GM12865 (cell line): ENCODE measurements at places on chromosomes 6 and 20.

GRCh38 chr6:25248123-25248522 lies 31.1 kb upstream of the CARMIL1 start:
- DNase-seq = no peak

GRCh38 chr6:136769759-136770158 lies 22.5 kb downstream of the MAP3K5 start:
- no peak for DNase-seq

- DNase-seq = no peak
Observed at GRCh38 chr20:15618110-15618509, 955.1 kb downstream of the KIF16B start.

GRCh38 chr6:39882531-39882899 lies 51.7 kb downstream of the MOCS1 start:
- DNase-seq = no peak

DNA sequence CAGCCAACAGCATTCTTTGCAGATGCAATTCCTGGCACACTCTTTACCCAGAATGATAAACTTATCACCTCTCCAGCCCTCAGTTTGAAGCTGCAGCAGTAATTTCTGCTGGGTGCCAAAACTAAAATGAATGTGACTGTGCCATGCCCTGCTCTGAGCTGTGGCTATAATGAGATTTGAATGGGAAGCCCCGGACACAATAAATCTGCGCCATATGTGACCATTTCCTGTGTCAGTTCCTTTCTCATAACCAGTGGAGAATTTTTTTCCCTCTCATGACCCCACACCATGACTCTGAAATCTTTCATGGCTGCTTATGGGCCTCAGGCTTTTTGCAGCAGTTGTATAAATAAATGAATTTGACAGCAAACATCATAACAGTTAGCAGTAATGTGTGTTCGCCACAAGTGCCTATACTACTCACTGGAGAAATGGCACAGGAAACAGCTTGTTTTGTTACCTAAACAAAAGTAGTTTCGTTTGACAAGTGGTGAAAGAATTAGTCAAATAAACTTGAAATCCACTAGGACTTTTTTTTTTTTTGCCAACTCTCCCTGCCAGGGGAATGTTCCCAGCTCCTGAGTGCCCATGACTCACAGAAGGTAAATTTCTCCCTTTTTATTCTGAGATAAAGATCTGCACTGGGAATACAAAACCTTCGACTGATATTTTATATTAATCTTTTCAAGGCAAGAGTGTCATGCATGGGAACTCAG lies 408.4 kb downstream of the PKHD1 start:
- DNase-seq = peak; percentile 66

GRCh38 chr20:58099956-58100730 lies 128.3 kb downstream of the ANKRD60 start:
- DNase-seq = no peak

GRCh38 chr6:30657454-30657853 lies 10.5 kb downstream of the C6orf136 start:
- DNase-seq = no peak

- no peak for DNase-seq
Observed at GRCh38 chr20:24795436-24795835, 153.6 kb upstream of the CST7 start.

DNA sequence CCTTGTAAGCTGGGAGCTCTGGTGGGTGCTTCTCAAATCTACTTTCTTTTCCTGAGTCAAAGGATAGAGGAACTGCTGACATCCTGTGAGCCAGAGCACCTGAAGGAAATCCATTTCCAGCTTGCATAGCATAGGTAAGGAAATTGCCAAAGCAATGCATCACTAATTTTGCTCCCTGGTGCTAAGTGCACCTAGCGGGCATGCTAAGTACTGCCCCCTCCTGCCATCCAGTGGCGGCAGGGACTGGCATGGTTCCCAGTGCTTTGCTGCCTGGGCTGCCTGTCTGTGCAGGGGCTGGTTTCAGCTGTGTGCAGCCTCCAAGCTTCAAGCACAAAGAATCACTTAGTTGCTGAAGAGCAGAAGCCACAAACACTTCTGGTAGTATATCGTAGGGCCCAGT lies 63.9 kb downstream of the FARS2 start:
- DNase-seq = peak; percentile 43

- no peak for DNase-seq
Observed at GRCh38 chr6:28771401-28772267, 152.2 kb downstream of the TRIM27 start.

DNA sequence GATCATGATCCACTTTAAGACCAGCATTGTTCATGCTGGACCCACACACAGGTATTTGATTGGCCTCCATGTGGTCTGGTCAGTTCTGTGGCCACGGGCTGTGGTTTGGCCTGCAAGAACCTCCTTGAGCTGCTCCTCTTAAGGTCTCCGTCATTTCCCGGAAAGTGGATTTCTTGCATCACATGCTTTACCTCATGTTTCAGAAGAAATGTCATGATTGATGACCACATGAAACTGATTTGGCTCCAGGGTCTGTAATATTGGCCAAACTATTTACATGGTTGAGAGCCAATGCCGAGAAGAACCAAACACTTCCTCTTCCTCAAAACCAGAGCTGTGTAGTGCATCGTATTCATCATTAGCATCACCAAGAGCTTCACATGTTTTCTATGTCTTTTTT lies 13.2 kb upstream of the RSPH3 start:
- no peak for DNase-seq

DNA sequence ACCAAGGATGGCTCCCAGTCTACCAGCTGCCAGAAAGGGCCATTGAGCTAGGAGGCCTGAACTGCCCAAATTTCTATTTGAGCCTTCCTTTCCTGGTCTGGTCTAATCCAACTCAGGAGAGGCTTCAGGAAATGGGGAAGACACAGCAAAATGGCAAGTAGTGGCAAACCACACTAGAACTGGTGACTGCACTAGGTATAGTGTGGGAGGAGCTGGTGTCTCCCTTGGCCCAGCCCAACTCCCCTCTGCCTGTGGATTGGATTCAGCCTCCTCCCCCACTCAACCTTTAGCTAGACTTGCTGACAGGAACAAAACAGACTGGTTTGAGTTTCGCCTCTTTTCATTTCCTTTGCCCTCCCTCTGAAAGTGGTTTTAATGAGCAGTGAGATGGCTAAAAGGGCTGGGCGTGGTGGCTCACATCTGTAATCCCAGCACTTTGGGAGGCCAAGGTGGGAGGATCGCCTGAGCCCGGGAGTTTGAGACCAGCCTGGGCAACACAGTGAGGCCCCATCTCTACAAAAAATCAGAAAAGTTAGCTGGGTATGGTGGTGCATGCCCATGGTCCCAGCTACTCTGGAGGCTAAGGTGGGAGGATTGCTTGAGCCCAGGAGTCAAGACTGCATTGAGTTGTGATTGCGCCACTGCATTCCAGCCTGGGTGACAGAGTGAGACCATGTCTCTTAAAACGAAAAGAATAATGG lies 17.5 kb downstream of the MRPS18A start:
- no peak for DNase-seq

DNA sequence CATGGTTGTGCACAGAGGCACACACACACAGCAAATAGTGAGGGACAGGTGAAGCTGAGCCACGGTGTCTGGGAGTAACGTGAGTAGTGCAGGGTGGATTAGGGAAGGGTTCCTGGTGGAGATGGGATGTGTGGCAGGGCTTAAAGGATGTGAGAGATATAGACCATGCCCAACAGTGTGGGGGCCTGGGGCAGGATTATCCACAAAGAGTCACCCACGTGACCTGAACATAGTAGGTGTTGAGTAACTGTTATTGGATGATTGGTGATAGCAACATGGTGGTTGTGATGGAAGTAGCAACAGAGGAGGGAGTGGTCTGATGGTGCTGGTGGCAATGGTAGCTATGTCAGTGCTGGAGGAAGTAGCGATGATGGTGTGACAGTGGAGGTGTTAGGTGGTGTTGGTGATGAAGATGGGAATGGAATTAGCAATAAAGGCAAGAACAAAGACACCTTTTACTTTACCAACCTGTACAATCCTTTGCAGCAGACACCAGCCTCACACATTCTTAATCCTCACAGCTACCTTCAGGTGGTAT lies 135.1 kb downstream of the MRPL14 start:
- no peak for DNase-seq

DNA sequence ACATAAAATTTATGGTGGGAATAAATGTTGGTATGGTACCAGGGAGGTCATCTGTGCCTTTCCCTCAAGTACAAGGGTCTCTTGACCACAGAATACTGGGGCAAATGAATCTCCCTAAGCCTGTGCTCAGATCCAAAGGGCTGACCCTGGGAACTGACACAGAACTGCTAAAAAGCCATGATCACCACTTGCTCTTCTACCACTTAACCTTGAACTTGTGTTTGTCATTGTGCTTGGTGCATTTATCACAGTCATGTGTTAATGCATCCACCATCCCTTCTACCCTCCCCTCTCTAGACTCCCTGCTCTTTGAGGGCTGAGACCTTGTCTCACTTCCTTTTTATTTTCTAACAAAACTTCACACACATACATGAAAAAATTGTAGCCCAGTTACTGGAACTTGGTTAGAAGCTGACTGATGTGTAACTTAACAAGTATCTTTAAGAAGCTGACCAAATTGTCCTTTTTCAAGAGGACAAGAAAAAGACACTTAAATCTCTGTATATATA lies 46.1 kb upstream of the PBOV1 start:
- peak; percentile 10 for DNase-seq

DNA sequence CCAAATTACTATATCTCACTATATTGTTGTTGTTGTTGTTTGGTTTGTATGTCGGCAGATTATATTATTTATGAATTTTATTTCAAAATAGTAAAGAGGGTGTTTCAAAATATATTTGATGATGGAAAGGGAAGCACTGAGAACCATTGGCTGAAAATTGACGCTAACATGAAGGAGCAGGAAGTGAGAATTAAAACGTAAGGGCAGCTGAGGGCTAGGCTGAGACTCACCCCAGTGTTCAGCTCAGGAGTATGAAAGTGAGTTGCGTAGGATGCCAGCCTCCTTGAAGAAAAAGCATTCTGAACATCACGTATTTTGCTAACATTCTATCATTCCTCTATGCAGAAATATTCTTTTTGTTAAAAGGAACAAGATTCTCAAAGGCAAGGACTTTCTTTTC lies 10.7 kb upstream of the IPCEF1 start:
- no peak for DNase-seq

GRCh38 chr6:124757560-124757959 lies 204.7 kb upstream of the RNF217 start:
- no peak for DNase-seq

- peak; percentile 27 for DNase-seq
Observed at GRCh38 chr6:129597023-129597713, 112.8 kb downstream of the ARHGAP18 start.

DNA sequence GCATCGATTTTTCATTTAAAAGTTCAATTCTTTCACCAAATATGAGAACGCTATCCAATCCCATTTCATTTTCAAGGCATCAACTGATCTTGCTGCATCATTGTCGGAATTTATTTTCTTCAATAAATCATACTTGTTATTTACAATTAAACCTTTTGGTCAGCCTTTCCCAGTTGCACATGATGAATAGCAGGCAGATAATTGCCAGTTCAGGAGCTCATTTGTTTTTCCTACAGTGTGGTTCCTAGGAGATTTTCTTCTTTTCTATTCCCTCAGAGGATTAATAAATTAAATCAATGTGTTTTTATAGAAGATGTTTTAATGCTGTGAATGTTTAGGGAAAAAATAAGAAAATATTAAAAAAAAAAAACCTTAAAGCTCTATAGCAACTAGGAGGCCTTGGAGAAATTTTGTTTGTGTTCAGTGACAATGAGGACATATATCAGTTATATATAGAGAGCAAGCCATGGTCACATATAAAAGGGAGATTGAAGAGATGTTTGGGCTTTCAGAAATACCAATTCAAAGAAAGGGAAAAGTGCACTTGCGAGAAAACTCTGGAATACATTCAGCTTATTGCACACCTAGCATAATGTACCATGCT lies 30.4 kb downstream of the LGSN start:
- DNase-seq = no peak

GRCh38 chr20:33667245-33667675 lies 517 bp downstream of the ACTL10 start:
- DNase-seq = peak; percentile 70

GRCh38 chr6:45072016-45072415 lies 256.1 kb upstream of the RUNX2 start:
- no peak for DNase-seq

GRCh38 chr6:165515963-165516624 lies 146.9 kb downstream of the PDE10A start:
- DNase-seq = no peak

DNA sequence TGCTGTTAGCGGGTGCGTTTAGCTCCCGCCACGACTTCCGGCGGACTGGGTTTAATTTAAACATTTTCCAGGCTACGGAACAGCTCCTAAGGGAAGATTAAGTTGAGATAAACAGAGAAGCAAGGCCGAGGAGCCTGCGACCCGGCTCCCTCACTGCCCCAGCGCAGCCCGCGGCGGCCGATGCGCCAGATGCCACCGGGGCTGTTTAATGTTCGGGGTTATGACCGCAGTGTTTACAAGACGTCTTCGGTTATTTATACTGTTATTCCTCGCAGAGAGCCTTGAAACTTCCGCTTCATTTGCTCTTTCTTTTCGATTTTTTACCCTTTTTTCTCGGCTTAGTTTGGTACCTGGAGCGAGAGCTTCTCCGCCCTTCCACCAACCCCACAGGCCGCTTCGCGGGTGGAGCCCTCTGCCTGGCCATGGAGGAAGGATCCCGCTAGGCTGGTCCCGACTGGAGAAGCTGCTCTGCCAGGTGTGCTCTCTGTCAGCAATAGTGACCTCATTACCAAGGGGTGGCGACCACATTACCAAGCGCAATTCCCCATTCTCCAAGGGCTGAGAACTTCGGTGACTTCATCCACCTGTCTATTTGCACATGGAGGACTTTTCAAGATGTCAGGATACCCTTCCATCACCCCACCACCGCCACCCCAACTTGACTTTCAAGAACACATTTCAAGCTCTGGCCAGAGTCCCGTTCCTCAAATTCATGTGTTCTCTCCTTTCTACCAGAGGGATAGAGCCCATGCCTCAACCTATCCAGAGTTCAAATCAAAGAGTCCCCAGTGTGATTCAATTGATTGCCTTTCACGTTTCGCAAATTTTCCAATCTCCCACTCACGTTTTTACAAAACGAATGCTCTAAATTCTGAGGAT lies 4.1 kb downstream of the TCF21 start:
- DNase-seq = no peak

DNA sequence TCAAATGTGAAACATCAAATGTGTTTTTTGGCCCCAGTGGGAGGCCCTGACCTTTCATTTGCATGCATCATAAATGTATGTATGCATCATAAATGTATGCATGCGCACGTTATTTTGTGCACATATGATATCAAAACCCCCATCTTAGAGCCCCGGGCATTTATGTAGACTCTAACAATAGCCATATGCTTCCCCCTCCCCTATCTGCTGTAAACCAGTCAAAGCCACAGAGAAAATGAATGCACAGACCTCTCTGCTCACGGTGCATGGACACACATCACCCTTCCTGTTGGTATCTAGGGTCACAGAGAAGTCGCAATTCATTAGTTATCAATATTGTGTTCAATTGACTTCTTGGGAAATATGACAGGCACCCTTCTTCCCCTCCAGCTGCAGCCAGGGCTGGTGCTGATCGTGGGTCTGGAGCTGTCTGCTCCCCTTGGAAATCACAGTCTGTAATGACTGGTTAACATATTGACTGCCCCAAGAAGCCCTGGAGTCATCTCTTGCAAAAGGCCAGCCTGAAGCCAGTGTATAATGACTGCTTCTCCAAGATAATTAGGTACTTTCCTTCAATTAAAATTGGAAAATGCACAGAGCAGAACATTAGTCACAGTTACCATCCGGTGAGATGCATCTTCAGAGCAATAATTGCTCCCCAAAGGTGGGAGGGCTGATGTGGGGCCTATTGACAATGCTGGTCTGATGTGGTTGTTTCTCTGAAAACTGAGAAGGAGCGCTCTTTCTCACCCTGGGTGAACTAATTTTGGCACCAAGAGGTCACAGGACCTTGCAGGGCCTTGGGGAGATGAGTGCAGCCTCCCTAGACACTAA lies 532.2 kb downstream of the CDH26 start:
- DNase-seq = no peak

- no peak for DNase-seq
Observed at GRCh38 chr6:65450451-65450850, 256.6 kb downstream of the EYS start.
